ENCODE measurements at places on chromosomes 5 and 9. TPM values are rescaled to one million over a fixed set of nuclear protein-coding genes. Genes with fewer than 3 reads are reported as not detected.
A peak's percentile ranks its signal among the peaks of the same experiment; 100 is the strongest.

- DNase-seq: no peak
Observed at GRCh38 chr5:122673343-122673742, 101.5 kb upstream of the SNX2 start.

- peak; percentile 78 for DNase-seq
Observed at GRCh38 chr9:129198319-129199043, 20.4 kb upstream of the IER5L start.

DNA sequence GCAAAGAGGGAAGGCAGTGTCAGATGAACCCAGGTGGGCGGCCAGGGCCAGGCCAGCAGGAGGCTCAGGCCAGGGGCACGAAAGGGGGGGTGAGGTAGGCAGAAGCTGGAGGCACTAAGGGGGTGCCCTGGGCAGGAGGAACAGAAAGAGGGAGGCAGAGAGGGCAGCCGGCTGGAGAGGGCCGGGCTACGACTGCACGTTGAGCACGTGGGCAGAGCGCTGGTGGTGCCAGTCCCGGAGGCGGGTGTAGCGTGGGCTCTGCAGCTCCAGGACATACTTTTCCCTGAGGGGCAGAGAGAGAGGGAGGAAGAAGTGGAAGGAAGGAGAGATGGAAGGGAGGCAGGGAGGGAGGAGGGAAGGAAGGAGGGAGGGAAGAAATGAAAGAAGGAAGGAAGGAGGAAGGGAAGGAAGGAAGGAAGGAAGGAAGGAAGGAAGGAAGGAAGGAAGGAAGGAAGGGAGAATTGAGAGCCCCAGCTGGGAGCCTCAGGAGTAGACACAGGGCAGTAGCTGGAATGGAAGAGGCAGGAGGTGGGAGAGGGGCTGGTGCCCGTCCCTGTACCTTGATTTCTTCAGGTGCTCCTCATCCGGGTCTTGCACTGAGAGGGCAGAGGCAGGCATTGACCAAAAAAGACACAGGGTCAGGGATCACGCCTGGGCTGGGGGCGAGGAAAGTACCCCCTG is 7.0 kb downstream of the PDLIM7 start:
- no peak for DNase-seq

Gene BAAT
- total RNA-seq: not detected

Gene GPX3
- 3.5 TPM for total RNA-seq

Gene LHX3
- not detected for total RNA-seq

GRCh38 chr9:114824110-114824509 is 18.3 kb upstream of the TNFSF15 start:
- no peak for DNase-seq

Gene ZNG1E
- 79.8 TPM for total RNA-seq

- peak; percentile 93 for DNase-seq
Observed at GRCh38 chr5:149212198-149212951, 59.3 kb upstream of the AFAP1L1 start.

GRCh38 chr5:132268769-132269551 is 11.5 kb downstream of the PDLIM4 start:
- no peak for DNase-seq

DNA sequence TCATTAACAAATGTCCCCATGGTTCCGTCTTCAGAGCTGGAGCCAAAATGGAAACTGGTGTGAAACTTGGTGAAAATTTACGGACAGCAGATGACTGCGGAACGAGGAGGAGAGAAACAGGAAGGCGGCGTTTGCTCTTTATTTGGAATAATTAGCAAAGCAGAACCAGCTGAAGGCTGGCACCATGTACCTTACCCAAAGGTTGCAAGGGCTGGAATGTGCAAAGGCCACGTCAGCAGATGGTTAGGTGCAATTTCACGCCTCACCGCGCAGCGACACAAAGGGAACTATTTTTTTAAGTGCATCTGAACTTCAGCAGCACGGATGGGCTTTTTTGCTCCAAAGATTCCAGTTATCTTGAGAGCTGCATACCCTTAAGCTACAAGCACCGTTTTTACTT is 127.4 kb downstream of the COL23A1 start:
- no peak for DNase-seq
